Thoracic aorta (tissue), 2 donors: ENCODE measurements at places on chromosomes 7 and 10.

DNA sequence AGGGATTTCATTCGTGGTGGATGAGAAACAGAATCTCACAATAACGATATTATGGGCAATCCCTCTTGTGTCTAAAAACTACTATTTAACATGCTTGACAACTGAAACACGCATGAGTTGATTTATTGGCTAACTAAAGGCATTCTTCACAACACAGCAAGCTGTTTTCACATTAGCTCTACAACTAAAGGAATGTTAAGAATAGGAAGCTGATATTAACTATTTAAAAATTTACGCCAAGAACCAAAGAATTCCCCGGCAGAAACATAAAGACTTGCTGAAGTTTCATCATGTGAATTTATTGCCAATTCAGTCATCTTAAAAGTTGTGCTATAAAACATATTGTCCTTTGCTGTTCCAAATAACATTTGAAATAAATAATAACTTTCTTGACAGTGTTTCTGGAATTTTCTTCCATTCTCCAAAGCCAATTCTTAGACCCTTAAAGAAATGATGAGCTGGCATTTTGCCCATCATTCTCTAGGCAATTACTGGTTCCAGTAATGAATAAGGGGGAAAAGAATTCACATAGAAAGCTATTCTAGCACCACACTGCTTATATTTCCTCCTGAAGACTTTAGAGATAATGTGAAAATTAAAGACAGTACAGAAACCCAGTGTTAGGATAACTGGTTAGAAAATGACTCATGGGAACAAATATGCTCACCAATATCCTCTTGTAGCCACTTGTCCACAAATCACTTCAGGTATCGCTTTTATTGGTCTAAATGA, 233.1 kb downstream of the PARD3 start:
- H3K4me3 ChIP-seq, result no peak overlapping the region
- no peaks in the 10 kb centered on the region for H3K27me3 ChIP-seq
- H3K27ac ChIP-seq, result no peak overlapping the region
- H3K36me3 ChIP-seq, result no peaks in the 10 kb centered on the region

- no peaks in the 10 kb centered on the region for H3K36me3 ChIP-seq
- no peaks in the 10 kb centered on the region for H3K27me3 ChIP-seq
- H3K4me3 ChIP-seq, result no peak overlapping the region
- no peak for DNase-seq
These were observed 592.5 kb downstream of the ARL4A start for GRCh38 chr7:13279854-13280435.

GRCh38 chr10:22495396-22495795, 150.1 kb downstream of the SPAG6 start:
- no peaks in the 10 kb centered on the region for H3K4me1 ChIP-seq
- H3K27me3 ChIP-seq, result no peaks in the 10 kb centered on the region
- no peak for DNase-seq
- no peak overlapping the region for H3K4me3 ChIP-seq

GRCh38 chr10:131556897-131557495, 245.5 kb upstream of the TCERG1L start:
- H3K27me3 ChIP-seq, result no peaks in the 10 kb centered on the region
- H3K4me3 ChIP-seq, result no peak overlapping the region
- H3K27ac ChIP-seq, result no peak overlapping the region

DNA sequence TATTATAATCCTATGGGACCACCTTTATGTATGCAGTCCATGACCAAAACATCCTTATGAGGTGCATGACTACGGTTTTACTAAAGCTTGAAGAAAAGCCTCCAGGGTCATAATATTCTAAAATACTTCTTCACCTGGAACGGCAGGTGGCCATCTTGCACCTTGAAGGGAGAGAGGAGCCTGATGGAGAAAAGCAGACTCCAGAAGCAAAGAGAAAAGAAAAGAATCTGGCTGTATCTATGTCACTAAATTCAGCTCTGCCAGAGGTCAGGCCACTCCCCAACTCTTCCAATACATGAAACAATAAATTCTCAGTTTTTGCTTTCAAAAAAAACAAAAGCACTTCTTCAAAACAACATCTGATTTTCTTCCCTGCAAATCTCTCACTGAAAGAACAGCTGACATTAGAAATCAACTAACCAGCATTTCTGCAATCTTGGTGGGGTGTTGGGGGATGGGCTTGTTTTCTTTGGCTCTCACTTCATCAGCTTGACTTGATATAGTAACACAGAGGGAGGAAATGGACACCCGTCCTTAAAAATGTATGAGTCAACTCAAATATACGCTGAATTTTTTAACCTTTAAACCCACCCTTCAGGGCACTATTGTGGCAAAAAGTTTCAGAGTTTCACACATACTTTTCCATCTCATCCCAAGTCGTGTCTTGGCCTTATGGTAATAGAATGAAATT, 21.7 kb downstream of the HIBADH start:
- H3K4me1 ChIP-seq, result peaks cover 17% of the 10 kb centered on the region
- H3K27ac ChIP-seq, result peak overlapping the region; percentile 35
- peak overlapping the region; percentile 36 for H3K4me3 ChIP-seq
- no peak for DNase-seq
- no peaks in the 10 kb centered on the region for H3K27me3 ChIP-seq
- no peaks in the 10 kb centered on the region for H3K36me3 ChIP-seq

GRCh38 chr10:17426263-17426750, 28.1 kb downstream of the ST8SIA6 start:
- H3K27ac ChIP-seq, result no peak overlapping the region
- H3K4me3 ChIP-seq, result no peak overlapping the region
- DNase-seq, result no peak
- no peaks in the 10 kb centered on the region for H3K36me3 ChIP-seq
- no peaks in the 10 kb centered on the region for H3K27me3 ChIP-seq

GRCh38 chr10:118729641-118730258, 25.0 kb downstream of the CACUL1 start:
- no peak for DNase-seq
- H3K4me3 ChIP-seq, result no peak overlapping the region
- H3K36me3 ChIP-seq, result no peaks in the 10 kb centered on the region
- peaks cover 54% of the 10 kb centered on the region for H3K4me1 ChIP-seq
- H3K27me3 ChIP-seq, result no peaks in the 10 kb centered on the region
- no peak overlapping the region for H3K27ac ChIP-seq

DNA sequence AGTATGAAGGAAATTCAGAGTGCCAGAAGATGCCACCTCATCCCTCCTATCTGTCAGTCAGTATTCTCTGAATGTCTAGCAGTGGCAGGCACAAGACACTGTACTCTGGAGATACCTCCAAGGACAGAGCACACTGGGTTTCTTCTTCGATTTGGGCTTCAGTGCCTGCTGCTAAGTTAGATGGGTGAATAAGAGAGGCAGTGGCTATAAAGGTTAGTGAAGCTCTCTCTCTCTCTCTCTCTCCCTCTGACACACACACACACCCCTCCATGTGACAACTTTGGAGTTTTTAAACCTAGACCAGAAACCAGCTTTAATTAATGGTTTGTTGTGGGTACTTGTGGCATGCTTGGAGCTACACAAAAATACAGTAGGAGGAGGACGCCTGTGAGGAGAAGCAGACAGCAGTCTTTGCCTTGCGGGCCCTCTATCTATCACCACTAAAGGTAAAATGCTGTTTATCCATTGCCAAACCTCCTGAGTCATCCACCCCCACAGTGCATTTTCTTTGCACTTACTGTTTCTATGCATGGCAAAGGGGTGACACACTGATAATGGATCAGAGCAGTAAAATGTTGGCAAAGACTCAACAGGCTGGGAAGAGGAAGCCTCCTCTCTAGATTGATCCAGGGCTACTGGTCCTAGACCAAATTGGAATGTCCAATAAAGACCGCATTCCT, 102.5 kb downstream of the TRIL start:
- H3K4me3 ChIP-seq, result no peak overlapping the region
- no peak for DNase-seq
- no peaks in the 10 kb centered on the region for H3K4me1 ChIP-seq
- no peak overlapping the region for H3K27ac ChIP-seq
- H3K27me3 ChIP-seq, result no peaks in the 10 kb centered on the region

DNA sequence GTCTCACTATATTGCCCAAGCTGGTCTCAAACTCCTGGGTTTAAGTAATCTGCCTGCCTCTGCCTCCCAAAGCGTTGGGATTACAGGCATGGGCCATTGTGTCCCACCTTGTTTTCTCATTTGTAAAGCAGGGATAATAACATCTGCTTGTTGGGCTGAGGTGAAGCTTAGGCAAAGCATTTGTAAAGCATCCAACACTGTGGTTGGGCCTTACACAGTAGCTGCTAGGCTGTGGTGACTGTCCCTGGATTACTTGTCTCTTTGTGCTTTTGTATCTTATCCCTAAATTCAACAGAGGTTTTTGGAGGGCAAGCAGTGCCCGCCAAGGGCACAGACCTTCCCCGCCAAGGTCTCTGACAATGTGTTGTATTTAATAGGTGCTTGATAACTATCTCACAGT, 14.3 kb downstream of the HKDC1 start:
- no peak overlapping the region for H3K4me3 ChIP-seq
- H3K36me3 ChIP-seq, result no peaks in the 10 kb centered on the region
- no peak overlapping the region for H3K27ac ChIP-seq
- peaks cover 7% of the 10 kb centered on the region for H3K4me1 ChIP-seq
- H3K27me3 ChIP-seq, result no peaks in the 10 kb centered on the region

DNA sequence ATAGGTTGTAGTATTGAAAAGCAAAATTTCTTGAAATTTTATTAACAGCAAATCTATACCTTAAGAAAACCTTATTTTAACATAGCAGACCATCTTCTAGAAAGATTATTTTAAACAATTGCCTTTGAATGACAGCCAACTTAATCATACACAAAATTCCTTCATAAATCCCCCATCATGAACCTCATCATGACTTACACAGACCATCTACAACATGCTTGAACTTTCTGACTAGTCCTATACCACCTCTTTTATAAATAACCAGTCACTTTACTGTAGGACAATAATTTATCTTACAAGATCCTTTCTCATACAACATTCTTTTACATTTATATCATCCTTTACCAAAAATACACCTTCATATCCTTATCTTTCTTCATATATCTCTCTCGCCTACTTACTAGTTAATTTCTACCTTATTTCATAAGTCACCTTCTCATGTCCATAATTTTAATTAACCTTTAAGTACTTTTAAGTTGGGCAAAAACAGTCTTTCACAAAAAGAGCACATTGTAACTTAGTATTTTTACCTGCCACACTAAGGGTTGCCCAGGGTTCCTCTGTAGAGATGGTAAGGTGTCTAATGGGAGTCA, 16.6 kb upstream of the PTN start:
- H3K4me1 ChIP-seq, result no peaks in the 10 kb centered on the region
- H3K27ac ChIP-seq, result no peak overlapping the region
- H3K27me3 ChIP-seq, result no peaks in the 10 kb centered on the region
- no peak for DNase-seq

DNA sequence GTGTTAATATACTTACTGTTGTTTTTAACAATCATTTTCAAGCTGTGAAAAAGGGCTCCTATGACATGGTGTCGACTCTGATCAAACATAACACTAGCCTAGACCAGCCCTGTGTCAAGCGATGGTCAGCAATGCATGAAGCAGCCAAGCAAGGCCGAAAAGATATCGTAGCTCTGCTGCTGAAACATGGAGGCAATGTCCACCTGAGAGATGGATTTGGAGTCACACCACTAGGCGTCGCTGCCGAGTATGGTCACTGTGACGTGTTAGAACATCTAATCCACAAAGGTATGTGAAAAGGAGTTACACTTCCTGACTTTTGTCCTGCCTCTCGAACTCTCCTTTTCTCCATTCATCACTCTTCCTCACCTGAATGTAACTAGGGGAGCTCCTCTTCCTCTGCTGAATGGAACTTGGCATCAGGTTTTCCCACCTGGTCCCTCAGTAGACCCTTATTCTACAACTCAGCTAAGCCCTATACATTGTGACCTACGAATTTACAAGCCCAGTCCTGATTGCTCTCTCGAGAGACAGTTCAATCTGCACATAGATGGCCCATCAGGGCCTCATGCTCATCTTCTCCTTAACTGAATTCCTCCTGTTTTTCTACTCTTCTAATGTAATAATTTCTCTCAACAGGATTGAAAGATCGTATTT, 23.0 kb downstream of the ASB15 start:
- no peak overlapping the region for H3K27ac ChIP-seq
- no peak overlapping the region for H3K4me3 ChIP-seq
- H3K4me1 ChIP-seq, result no peaks in the 10 kb centered on the region
- no peaks in the 10 kb centered on the region for H3K27me3 ChIP-seq

DNA sequence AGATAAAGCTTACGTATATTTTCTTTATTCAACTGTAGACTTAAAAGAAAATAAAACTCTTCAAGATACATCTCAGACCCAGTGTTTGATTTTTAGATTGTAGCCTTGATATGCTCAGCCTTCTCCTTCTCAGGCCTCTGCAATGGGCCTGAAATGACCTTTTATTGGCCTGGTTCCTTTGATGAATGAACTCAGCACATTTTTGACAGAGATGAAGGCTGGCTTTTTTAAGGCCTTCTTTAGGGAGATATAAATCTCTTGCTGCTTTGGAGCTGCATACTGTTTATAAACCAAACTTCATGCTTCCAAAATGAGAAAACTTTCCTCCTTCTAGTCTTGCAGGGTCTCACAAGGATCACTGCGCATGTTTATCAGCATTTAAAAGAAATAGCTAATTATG, 1049.8 kb downstream of the LRMDA start:
- DNase-seq, result no peak
- H3K4me1 ChIP-seq, result peaks cover 9% of the 10 kb centered on the region
- no peak overlapping the region for H3K4me3 ChIP-seq
- no peaks in the 10 kb centered on the region for H3K27me3 ChIP-seq
- no peaks in the 10 kb centered on the region for H3K36me3 ChIP-seq
- no peak overlapping the region for H3K27ac ChIP-seq

DNA sequence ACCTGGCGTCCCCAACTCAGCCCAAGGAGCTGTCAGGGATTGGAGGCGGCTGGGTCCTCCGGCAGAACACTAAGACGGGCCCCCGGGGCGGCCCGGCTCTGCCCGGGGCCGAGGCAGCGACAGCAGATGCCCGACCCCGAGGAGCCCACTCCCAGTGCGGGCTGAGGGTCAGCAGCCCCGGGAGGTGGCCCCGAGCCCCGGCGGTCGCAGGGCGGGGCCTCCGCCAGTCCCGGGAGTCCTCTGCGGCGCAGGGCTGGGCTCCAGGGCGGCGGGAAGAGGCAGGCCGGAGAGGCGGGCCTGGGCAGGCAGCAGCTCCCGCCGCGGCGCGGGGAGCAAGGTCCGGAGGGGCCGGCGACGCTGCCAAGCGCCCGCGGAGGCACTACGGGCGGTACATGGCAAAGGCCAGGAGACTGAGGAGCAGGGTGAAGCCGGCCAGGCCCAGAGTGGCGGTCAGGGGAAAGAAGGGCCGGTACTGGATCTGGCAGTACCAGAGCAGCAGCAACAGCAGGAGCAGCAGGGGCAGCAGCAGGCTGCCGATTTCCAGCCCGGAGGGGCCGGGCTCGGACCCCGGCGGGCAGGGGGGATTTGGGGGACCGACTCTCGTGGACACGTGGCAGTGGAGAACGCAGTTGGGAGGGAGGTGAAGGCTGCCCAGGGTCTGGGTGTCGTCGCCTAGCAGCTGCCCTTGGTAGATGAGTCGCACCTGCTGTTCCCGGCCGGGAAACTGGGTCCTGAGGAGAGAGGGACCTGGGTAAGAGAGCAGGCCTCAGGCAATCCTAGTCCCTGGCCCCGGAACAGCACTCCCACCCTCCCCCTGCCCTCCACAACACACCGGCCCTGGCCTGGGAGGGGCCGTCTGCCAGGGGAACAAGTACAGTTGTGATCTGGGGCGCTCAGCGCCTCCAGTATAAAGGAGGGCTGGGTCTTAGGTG, 827 bp upstream of the FASTK start:
- peak overlapping the region; percentile 98 for H3K4me3 ChIP-seq
- peaks cover 31% of the 10 kb centered on the region for H3K4me1 ChIP-seq
- H3K36me3 ChIP-seq, result no peaks in the 10 kb centered on the region
- no peak for DNase-seq
- peak overlapping the region; percentile 96 for H3K27ac ChIP-seq

- H3K27me3 ChIP-seq, result no peaks in the 10 kb centered on the region
- no peak overlapping the region for H3K4me3 ChIP-seq
- peaks cover 49% of the 10 kb centered on the region for H3K4me1 ChIP-seq
- no peaks in the 10 kb centered on the region for H3K36me3 ChIP-seq
These were observed 15.9 kb downstream of the FAM53B start for GRCh38 chr10:124728071-124728829.
